ENCODE measurements at places on chromosomes 7 and 10.

DNA sequence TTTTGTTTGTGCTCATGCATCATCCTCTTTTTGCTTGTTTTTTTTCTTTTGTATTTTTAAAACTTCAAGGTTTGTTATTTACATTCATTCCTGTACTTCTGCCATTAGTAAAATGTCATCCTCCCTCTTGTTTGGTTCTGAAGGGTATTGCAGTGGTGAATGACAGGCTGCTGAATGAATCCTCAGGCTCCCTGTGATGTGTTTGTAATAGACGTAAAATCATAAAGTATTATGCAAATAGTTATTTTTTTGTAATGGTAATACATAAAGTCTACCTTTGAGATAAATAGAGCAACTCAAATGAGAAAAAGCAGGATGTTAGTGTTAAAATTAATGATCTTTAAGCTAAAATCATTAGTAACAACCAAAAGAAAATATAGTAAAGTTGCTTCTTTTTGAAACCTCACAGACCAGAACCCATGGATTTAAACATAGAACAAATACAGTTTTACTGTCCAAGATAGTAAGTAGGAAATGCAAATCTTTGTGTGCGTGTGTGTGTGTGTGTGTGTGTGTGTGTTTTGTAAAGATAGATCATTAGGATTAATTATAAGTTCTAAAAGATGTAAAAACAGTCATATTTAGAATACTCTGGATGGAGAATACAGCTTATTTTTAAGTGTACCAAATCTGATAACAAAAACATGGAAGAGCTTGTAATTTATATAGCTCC lies 4.5 kb downstream of the GLCCI1 start:
- no peak for ATAC-seq

- ATAC-seq, result no peak
These were observed 649.1 kb downstream of the TNS3 start for GRCh38 chr7:46932676-46933424.

DNA sequence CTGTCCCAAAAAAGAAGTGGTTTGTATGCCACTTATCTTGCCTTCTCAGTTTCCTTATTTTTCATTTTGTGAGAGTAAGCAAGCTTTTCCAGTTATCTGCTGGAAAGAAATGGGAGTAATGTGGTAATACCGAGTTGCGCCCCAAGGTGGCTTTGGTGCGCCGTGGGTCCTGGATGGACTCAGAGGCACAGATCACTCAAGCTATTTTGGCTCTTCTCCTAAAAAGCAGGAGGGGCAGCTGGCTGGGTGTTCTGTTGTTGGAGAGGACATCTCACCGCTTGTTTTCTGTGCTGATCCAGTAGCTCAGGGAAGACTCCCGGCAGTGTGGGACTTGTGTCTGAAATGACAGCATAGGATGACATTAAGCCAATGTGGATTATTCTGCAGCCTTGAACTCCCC lies 16.4 kb downstream of the PRKRIP1 start:
- ATAC-seq, result no peak

DNA sequence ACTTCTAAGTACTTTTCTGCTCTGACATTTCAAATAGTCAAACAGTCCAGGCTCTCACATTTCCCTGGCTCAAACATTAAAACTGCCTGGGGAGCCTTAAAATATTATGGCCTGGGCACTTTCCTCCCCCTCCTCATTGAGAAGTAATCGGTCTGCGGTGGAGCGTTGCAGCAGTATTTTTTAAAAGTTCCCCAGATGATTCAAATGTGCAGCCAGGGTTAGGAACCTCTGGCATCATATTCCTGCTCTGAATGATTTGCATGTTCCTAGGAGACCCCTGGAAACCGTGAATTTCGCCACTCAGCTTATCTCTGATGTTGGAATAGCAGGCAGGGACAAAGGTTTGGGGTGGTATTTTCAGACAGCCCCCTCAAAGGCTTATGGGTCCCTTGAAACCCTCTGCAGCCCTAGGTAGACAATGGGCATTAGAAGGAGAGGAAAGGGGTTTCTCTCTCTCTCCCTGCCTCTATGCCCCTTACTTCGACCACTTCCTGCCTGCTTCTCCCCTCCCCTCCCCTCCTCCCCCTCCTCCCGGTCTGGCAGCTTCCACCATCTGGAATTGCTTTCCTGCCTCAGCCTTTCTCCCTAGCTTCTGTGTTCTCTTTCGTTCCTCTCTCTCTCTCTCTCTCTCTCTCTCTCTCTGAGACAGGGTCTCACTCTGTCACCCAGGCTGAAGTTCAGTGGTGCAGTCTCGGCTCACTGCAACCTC lies 622.2 kb downstream of the GALNT17 start:
- ATAC-seq, result no peak

DNA sequence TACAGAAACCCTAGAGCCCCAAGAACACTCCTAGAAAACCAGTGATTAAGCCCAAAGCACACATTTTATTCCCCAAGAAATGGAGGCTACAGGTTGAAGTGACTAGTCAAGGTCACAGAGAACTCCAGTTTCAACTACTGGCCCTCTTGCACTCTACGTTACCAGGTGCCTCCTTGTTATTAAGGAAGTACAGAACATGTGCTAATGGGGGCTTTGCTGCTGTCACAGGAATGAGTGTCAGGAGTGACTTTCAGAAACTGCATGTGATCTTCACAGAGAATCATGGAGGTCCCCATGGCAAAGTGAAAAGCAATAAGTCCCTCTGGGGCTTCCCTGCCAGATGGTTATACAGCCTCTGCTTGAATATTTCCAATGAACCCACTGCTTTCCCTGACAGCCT lies 19.3 kb downstream of the JAZF1 start:
- no peak for ATAC-seq

DNA sequence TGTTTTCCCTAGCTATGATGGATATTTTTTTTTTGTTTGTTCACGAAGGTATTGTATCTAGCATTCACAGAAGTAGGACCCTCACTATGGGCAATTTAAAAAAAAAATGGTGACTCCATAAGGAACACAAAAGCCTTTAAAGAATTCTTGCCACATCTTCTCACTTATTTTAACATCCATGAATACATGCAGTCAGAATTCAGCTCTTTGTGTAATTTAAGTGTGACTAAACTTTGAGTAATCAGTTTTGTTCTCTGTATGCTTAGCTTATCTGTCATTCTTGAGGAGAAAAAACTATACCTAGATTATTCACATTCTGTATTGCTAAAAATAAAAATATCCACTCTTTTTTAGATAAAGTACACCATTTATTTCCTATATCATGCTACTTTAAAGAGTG lies 313.2 kb upstream of the KCND2 start:
- no peak for ATAC-seq

DNA sequence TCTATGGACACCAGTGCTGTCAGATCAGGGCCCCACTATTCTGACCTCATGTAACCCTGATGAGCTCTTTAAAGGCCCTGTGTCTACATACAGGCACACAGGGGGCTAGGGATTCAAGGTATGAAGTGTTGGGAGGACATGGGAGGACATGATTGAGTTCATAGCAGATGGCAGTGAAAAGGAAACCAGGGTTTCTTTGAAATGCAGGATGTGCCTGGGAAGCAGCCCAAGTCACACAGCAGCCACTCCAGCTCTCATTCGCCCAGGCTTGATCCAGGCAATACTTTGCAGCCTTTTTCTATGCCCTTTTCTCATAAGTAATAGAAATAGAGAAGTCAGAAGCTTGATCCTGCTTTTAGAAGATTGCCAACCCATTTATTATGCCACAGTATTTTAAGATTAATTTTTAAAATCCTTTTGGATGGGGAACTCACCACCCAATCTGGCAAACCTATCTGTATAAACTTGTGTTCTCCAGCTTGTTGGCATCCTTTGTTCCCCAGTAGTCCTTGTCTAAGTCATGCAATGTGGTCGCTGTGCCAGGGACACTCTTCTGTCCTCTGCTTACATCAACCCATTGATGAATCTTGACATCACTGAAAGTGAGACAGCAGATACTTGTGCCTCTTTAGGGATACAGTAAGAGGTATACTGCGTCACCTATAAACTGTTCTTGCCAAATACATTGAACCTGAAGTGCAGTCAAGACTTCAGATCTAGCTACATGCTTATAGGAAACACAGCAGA lies 95.0 kb downstream of the TAF3 start:
- ATAC-seq, result no peak

GRCh38 chr7:124799448-124799847 lies 33.9 kb upstream of the GPR37 start:
- no peak for ATAC-seq

- ATAC-seq, result no peak
These were observed 118.4 kb upstream of the CACUL1 start for GRCh38 chr10:118873091-118873737.

DNA sequence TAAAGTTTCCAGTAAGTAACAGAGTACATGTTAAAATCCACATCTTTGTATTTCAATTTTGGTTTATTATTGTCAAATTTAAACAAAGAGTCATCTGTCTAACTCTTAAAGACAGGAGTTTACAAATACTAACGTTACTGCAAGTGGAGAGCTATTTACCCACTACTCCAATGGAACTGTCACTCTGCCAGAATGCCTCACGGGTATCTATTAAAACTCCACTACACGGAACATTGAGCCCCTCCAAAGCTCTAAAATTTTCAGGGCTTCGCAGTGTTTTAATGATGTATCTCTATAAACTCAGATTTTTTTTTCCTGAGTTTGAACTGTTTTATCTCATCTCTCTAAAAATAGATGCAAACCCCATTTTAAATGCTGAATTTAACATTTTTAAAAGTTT lies 388.7 kb upstream of the SEMA3A start:
- ATAC-seq, result no peak

- ATAC-seq, result no peak
These were observed 17.1 kb downstream of the TRIM24 start for GRCh38 chr7:138477081-138477578.

- ATAC-seq, result no peak
These were observed 111.4 kb downstream of the BAMBI start for GRCh38 chr10:28788762-28789161.

DNA sequence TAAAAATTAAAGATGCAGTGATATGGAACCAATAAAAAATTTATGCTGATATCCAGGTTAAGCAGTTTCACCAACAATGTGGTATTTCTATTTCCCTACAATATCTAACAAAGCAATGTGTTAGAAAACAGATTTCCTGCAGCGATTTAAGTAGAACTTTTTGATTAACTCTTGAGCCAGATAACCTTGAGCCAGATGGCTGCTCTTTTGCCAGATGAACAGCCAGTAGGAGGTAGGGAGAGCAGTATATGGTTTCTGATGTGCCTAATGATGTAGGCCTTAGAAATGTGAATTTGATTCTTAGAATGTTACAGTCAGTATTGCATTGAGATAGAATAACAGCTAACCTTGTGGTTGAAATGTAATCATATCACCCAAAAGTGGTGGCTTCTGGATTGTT lies 31.1 kb downstream of the STAMBPL1 start:
- no peak for ATAC-seq

DNA sequence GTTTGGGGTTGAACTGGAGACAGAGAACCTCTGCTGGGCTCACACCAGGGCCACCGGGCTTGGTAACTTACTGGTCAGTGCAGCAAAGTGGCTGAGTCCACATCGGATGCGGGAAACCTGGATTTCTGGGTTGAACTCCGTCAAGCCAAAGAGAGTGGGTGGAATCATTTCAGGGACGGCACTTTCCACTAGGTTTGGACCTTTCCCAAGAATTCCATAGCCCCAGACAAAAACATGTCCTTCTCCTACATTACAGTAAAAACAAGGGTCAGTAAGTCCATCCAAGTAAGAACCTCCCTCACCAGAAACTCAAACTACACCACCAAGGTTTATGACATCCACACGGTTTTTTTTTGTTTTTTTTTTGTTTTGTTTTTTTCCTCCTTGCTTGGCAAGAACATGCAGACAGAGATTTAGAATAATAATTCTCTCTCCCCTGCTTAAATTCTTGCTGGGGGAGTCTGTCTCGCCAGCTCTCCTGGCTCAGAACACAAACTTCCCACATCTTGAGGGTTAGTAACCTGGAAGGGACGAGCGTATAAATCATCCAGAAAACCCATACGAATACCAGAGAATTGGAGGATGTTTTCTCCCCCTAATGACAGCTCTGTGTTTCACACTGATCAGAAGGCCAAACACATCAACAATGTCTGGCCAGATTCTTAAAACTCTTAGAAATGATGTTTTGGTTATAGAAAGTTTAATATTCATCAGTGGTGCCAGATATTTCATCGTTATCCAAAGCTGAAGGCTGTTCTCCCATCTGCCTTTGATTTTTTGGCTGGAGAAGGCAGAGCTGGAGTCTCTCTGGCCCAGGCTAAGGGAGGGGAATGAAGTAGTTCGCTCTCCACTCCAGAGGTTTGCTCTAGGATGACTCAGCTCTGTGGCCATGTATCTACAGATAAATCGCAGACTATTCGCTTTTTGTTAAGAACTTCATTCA lies 17.5 kb downstream of the RCC1L start:
- ATAC-seq, result no peak

GRCh38 chr7:97120713-97121457 lies 3.4 kb downstream of the SDHAF3 start:
- ATAC-seq, result no peak

DNA sequence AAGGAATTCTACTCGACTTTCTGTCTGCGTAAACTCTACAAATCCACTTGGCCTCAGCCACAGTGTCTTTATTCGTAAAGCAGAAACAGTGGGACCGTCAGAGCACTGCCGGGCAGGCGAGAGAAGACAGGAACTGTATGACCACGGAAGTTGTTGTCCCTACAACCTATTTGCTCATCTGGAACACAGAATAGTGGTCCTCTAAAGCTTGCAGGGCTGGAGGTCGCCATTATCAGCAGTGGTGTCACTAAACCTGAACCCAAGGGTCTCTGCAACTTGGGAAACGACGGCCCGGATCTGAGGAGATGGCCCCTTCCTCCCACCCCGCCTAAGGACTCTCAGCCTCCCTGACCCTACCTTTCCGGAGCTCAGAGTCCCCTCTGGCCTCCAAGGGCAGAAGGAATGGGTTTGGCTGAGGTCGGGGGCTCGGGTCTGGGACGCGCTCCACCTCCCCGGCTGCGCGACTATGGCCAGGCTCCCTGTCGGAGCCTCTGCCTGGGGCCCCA lies 442 bp downstream of the STYXL1 start:
- ATAC-seq, result peak; percentile 5

DNA sequence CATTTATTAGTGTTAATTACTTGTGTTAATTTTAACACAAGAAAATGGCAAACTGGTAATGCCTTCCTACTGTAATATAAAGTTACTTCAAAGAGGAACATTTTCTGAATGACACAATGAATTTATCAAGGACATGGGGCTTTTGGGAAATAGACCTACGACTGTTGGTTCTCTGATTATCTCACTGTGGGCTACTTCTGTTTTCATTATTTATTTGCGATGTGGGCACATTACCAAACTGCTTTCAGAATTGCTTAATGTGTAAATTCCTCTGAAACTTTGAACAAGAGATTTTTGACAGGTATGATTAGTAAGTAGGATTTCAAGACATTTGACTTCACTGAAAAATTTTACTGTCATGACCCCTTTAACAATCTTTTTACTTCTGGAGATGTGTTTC lies 535.6 kb downstream of the CNTNAP2 start:
- ATAC-seq, result no peak

DNA sequence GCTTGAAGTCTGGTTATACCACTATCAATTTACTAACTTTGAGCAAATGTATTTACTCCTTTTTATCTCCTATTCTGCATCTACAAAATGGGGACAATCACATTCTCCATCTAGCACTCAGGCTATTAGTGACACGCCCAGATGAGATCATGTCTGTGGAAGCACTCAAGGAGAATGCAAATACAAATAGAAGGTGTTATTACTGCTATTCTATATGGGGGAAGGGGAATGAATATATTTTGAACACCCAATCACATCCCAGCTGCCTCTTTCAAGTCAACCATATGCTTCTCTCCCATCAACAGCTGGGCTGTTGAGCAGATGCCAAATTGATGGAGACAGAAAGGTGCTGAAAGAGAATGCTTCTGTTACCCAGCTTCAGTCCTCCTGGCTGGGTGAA lies 23.5 kb downstream of the SGMS1 start:
- no peak for ATAC-seq

- ATAC-seq, result no peak
These were observed 396 bp downstream of the GRM8 start for GRCh38 chr7:127252377-127252713.

Measured in activated T-helper 17 cell treated with anti-CD3 and anti-CD28 coated beads, Interleukin-2, amount 50 U/mL, for 72 hours (primary cell).